ENCODE measurements at places on chromosomes 5 and 9. TPM values are rescaled to one million over a fixed set of nuclear protein-coding genes. Genes with fewer than 3 reads are reported as not detected.

DNA sequence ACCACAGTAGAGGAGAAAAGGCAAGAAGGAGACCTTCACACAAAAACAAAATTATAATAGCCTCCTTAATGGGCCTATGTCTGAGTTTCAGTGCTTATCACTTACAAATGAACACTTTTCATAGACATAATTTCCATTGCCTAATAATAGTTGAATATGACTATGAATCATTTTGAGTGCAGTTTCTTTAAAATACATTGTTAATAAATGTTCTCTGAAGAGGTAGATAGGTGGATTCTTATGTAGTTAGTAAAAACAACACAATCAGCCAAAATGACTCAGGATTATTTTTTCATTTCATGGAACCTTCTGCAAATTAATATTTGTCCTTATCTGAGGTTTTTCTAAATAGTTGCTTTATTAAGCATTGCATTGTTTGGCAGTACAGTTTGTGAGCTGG, 45.6 kb downstream of the DAPK1 start:
- DNase-seq: no peak

GRCh38 chr9:68462105-68462775, 78.4 kb downstream of the TMEM252 start:
- no peak for DNase-seq

DNA sequence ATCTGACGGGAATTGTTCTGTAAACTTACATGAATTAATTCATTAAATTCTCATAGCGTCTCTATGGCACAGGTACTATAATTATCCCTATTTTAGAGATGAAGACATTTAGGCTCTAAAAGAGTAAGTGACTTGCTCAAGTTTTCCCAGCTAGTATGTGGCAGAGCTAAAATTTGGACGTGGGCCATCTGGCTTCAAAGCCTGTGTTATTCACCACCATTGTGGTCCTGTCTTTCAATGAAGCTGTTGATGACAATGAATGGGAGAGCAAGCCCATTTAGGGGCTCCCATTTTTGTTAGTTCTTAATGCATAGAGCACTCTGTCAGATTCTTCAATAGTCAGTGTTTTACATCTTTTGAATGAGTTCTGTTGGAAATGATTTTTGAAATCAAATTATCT, 236.0 kb upstream of the CD180 start:
- no peak for DNase-seq

GRCh38 chr5:143428155-143428554, 24.7 kb upstream of the NR3C1 start:
- no peak for DNase-seq

GRCh38 chr9:69273161-69273560, 51.9 kb upstream of the ENTREP1 start:
- no peak for DNase-seq

- no peak for DNase-seq
Observed at GRCh38 chr5:175547842-175548241, 69.5 kb downstream of the SFXN1 start.

UGT3A1 gene
- total RNA-seq: not detected

MSMP gene
- total RNA-seq: 0.46 TPM

All from activated naive CD4-positive, alpha-beta T cell treated with anti-CD3 and anti-CD28 coated beads, Interleukin-2, amount 50 U/mL, for 72 hours (primary cell).